ENCODE measurements at places on chromosomes 12 and 14. TPM values are rescaled to one million over a fixed set of nuclear protein-coding genes. Genes with fewer than 3 reads are reported as not detected.

DNA sequence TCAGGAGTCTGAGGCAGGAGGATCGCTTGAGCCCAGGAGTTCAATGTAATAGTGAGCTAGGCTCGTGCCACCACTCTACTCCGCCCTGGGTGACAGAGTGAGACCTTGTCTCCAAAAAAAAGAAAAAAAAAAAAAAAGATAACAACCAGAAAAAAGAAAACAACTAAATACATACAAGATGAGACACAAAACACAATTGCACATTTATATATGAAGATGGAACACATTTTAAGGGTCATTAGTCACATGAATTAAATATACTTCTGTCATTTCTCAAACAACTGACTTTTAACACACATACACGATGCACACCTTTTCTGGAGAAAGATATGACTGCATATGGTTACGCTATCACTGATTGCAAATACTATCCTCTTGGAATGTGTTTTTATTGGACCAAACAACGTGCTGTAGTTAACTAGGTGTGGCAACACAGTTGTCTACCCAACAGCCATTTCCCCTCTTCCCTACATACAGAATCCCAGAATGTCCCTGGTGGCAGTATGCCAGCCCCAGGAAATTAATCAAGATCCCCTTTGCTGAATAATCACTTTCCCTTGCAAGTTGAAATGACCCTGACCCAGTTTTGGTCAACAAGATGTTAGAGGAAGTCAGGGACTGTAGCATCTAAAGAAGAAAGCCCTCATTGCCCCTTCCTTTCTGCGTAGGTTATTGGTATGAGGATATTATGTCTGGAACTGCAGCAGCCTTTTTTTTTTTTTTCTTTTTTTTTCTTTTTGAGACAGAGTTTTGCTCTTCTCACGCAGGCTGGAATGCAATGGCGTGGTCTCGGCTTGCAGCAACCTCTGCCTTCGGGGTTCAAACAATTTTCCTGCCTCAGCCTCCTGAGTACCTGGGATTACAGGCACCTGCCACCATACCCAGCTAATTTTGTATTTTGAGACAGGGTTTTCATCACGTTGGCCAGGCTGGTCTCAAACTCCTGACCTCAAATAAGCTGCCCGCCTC, 5.6 kb upstream of the MYL6B start:
- DNase-seq: no peak

GRCh38 chr14:93938751-93939303, 11.7 kb downstream of the FAM181A start:
- no peak for DNase-seq

GRCh38 chr14:21558703-21559170, 21.1 kb downstream of the OR10G3 start:
- no peak for DNase-seq

DNA sequence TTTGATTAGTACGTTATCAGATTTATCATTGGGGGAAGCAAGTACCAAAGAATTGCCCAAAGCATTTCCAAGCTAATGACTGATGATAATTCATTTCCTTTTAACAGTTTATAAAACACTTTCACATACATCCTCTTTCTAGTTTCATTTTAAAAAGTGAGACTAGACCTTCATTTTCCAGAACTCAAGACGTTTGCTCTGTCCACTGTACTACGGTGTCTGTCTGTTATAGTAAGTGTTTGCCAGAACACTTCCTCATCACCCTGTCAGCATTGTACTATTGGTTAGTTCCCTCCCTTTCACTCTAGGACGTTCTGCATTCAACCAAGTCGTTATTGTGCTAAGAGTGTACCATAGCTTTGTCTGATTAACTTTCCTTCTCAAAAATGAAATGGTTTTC, 81.7 kb upstream of the TMEM263 start:
- DNase-seq: no peak

DNA sequence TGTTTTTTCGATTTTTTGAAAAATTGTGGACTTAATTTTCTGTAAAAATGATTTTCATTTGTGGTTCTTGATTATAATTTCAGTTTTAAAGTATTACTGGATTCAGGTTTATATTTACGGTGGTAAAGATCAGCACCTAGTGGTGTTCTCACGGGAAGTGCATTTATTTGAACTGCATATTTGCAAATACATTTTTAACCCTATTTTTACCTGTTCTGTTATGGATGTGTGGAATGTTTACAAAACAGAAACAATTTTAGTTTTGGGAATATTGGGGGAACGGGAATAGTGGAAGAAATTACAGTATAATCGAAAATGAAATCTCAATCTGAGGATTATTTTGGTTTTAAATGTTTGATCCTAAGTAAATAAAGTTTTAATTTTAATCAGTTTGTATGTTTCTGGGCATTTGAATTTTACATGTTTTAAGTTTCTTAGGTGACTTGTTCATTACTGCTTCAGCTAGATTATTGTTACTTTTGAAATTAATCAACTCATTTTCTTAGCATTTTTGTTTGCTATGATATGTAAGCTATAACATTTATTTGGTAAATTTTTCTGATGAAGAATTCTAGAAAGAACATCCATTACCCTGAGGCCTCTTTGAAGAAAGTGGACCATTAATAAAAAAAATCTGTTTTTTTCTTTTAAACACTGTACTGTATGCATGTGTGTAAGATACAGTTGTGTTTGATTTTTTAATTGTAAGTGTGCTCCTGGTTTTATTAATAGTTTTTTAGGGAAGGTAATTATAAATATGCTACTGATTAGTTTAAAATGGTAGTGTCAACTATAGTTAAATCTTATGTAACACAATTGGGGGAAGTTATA, 942 bp downstream of the ATF7IP start:
- no peak for DNase-seq

GRCh38 chr12:102799229-102799628, 117.8 kb downstream of the PAH start:
- DNase-seq: no peak

DNA sequence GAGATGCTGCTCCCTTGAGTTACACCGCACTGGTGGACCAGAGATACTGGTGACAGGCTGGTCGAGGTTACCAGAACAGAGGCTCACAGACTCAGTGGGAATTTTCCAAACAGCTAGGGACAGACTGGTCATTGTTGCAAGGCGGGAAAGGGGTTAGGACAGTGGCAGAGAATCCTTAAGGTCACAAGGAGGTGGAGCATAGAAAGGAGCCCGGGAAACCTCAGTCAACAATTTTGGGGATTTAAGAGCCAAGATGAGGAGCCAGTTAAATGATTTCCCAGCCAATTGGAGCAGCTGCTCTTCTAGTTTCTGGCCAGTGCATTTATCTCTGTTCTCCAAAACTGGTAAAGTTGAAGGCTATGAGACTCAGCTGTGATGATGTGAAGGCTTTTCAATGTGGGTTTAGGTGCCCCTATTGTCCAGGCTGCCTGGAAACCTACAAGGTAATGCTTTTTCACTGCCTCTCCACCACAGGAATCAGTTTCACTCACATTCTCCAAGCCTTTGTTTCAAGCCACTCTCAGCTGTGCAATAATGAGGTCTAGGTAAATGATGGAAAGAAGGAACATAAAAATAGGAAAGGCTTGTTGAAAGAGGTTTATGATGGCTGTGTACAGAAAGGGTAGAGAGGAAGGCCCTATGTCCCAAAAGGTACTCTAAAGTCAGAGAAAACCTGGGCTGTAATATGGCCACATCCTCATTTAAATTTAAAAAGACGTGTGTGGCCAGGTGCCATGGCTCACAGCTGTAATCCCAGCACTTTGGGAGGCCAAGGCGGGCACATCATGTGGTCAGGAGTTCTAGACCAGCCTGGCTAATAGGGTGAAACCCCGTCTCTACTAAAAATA, 7.0 kb upstream of the TNS2 start:
- no peak for DNase-seq

GRCh38 chr12:56993346-56993745, 13.0 kb downstream of the ZBTB39 start:
- DNase-seq: no peak

DNA sequence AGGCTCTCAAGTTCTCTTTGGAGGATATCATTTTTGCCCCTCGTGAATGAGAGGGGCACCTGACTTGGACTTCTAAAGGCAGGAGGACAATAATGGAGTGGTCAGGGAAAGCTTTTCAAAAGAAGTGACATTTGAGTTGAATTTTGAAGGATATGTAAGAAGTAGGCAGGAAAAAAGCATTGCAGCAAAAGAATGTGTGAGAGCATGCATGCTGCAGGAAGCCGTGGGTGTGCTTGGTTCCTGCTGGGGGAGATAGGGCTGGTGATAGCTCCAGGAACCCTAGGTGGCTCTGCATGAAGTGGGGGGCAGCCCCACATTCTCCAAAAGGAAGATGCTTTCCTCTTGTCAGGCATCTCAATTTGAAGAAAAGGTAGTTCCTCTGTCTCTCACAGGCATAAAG, 23.1 kb downstream of the ACVR1B start:
- DNase-seq: no peak

DNA sequence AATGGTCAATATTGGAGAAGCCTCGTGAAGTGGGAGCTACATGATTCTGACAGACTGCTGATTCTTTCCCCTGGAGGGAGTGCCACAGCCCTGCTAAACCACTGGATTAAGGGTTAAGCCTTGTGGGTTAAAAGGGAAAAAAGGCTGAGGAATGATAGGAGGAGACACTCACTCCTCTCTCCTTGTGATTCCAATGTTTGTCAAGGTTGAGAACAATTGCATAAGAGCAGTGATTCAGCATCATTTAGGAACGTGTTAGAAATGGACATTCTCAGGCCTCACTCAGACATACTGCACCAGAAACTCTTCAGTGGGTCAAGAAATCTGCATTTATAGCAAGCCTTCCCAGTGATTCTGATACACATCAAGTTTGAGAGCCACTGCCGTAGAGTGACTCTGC, 87.8 kb upstream of the GZMB start:
- DNase-seq: no peak

GRCh38 chr12:29066011-29066588, 83.0 kb upstream of the FAR2 start:
- peak; percentile 62 for DNase-seq

DNA sequence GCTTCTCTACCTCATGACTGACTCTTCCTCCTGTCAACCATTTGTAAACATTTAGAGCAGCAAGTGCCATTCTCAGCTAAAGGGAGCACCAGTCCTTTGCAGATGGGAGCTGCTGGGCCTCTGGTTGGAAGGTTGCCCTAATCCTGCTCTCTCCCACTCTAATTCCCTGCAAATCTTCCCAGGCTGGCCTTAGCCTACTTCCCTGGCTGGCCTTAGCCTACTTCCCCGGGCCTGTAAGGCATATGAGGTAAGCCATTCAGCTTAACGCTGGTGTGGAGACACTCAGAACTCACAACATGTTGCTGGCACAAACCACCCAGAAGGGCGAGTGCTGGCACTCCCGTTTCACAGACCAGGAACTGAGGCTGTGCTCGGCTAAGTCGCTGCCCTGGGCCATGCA, 69.0 kb downstream of the CPSF2 start:
- DNase-seq: no peak

GRCh38 chr14:98893675-98894074, 378.3 kb downstream of the BCL11B start:
- no peak for DNase-seq

GRCh38 chr14:53894456-53894855, 62.2 kb downstream of the BMP4 start:
- DNase-seq: no peak

DNA sequence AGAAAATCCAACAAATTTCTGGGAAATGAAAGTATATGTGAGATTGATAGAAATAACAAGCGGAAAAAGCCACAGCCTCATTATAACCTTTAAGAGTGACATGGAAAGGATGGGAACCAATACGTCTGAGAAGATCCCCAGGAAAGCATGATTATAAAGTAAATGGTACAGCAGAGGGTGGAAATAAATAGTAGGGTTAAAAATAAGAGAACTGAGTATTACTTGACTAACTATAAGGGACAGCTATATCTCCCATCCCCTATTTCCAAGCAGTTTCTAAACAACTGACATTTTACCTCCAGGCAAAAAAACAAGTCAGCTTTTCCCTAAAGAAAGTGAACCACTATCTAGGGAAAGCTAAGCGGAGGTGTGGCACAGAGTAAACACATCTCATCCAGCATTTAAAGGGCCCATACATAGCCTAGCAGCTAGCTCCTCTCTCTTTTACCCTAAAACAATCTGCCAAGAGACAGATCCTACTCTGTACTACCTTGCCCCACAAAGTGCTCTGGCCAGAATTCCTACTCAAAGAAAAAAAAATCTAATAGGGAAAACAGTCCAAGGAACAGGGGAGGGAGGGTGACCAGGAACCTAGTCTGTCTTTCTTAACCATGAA, 11.2 kb downstream of the OSBPL8 start:
- DNase-seq: no peak

GRCh38 chr14:62079038-62079437, 316.8 kb downstream of the SNAPC1 start:
- DNase-seq: peak; percentile 24

GRCh38 chr14:102761206-102761605, 16.0 kb upstream of the TRAF3 start:
- DNase-seq: no peak

DNA sequence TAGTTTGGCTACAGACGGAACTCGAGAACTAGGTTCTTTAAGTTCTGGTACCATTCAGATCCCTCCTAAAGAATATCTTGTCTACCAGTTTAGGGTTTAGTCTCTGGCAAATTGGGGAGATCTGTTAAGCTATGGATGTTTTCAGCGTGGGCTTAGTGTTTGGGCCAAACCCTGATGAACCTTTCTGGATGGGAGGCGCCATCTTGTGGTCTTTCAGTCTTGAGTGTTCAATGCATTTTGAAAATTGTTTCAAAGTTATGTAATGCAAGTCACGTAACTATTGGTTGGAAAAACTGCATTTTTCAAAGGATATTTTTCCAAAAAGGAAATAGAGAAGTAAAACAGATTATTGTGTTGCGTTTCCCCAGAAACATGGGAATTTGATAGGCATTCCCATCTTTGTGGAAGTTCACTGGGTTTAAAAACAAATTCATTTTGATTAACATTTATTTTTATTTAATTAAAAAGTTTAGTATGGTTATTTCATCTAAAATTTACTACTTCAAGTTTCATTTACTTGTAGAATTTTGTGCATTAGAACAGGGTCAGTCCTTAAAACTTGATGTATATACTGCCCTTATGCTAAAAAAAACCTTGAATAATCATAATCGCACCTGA, 169.0 kb downstream of the PRIMA1 start:
- DNase-seq: peak; percentile 71

DNA sequence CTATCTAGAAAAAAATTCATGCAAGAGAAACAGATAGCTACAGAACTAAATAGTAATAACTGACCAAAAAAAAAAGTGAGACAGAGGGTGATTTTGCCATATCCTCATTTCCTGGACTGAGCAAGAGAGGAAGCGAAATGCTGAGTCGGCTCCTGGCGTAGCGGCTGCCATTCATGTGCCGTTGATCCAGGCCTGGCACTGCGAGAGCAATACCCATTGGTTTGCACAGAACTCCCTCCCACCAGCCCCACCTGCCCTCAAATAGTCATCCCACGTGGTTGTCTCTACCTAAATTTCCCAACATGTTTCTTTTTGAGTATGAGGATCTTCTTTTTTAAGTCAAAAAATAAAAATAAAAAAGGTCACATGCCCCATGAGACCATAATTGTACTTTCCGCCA, 9.4 kb upstream of the WNT5B start:
- no peak for DNase-seq

GRCh38 chr12:82357340-82357739, 847 bp downstream of the CCDC59 start:
- no peak for DNase-seq

LAG3 gene
- total RNA-seq: 2.9 TPM

CLEC1B gene
- total RNA-seq: not detected

LRP1 gene
- 13.9 TPM for total RNA-seq

ALDH2 gene
- 107 TPM for total RNA-seq

SEC23A gene
- total RNA-seq: 46.9 TPM

KCNC2 gene
- not detected for total RNA-seq

GLIPR1L2 gene
- 0.31 TPM for total RNA-seq

IAPP gene
- 0.15 TPM for total RNA-seq

RNASE7 gene
- not detected for total RNA-seq

OR6C2 gene
- total RNA-seq: not detected

INSM2 gene
- total RNA-seq: not detected

Data from neural progenitor cell (in vitro differentiated cells).